ENCODE measurements at places on chromosomes 6 and 20. TPM values are rescaled to one million over a fixed set of nuclear protein-coding genes. Genes with fewer than 3 reads are reported as not detected.

The OOEP gene
- total RNA-seq = 1.2 TPM

The TMEM151B gene
- not detected for total RNA-seq

The OR2H2 gene
- total RNA-seq = not detected

The DDO gene
- 7.1 TPM for total RNA-seq

Measured in upper lobe of right lung (tissue), 1 donor.